SJSA1 (cell line): ENCODE measurements at places on chromosomes 7 and 10. TPM values are rescaled to one million over a fixed set of nuclear protein-coding genes. Genes with fewer than 3 reads are reported as not detected.

DNA sequence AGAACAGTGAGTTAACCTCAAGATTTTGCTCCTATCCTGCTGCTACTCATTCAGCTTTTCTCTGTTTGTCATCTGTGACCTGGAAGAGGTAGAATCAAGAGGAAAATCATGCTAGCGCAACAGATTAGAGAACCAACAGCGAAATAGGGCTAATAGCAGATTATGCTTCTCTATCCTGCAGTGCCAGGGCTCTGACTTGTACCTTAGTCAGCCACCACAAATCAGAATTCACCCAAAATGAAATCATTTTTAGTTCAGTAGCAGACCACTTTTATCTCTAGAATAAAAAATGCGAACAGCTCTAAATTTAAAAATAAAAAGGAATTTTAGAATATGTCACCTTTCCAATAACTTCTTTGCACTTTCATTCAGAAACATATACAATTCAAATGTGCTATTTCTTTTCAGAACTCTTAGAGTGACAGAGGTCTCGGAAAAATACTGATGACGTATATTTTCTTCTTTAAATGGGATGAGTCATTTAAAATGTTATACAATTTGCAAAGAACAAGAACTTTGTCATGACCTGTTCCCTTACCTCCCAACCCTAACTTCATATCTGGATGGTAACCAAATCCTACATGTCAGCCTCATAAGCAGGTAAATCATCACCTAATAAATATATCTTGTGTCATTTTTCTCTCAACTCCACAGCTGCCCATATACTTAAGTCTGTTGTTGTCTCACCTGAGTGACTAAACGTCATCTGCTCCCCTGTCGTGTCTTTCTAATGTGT is 896.4 kb downstream of the PCDH15 start:
- DNase-seq = no peak

DNA sequence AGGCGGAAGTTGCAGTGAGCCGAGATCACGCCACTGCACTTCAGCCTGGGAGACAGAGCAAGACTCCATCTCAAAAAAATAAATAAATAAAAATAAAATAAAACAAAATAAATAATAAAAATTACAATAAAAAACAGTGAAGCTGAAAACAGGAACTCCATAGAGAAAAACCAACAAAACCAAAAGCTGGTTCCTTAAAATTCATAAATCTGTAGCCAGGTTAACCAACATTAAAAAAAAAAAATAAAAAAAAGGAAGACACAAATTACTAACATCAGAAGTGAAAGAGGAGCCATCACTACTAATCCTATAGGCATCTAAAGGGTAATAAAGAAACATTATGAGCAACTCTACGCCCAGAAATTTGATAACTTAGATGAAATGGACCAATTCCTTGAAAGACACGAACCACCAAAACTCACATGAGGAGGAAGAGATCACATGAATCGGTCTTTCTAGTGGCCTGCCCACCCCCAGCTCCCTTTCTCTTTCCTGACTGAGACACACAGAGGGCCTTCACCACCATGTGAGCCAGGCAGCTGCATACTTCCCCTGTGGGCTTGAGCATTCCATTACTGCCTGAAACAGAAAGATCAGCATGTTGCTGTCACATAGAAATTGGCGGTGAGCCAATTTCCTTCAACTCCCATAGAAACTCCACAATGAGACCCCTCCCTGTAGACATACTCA is 208.7 kb downstream of the MAD1L1 start:
- no peak for DNase-seq

The PDK4 gene
- not detected in 2 replicates for total RNA-seq

DNA sequence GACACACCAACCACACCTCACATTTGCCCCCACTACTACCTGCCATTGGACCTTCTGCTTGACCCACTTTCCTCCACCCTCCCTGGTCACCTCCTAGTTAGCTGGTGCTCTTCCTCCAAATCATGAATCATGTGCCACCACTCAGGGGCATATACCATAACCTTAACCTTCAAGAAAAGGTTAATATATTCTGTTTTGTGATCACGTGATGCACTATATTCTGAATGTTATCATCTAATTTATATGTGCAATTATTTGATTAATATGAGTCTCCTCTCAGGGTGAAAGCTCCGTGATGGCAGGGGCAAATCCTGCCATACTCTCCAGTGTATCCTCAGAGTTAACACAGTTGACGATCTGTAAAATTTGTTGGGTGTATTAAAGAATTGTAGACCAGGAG is 635.5 kb downstream of the XPNPEP1 start:
- no peak for DNase-seq

The ADAP1 gene
- total RNA-seq = 3.5 TPM in 1 of 2 replicates, not detected in the other

The PRKAR2B gene
- 6.2 and 15.4 TPM in 2 replicates for total RNA-seq

GRCh38 chr7:119888251-119888650 is 384.7 kb upstream of the KCND2 start:
- DNase-seq = no peak

DNA sequence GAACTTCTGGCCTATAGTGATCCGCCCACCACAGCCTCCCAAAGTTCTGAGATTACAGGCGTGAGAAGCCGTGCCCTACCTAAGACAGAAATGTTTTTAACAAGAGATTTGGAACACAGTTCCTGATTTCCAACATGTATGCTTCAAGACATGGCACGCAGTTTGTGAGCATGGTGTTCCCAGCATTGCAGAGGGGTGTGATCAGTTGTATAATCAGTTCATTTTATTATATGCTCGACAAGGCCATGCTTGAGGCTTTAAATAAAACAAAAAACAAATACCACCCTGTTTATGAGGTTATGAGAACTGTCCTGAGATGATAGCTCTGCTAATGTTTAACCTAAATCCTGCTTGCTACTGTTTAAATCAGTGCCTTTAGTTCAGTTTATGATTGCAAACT is 60.2 kb downstream of the TASOR2 start:
- no peak for DNase-seq

DNA sequence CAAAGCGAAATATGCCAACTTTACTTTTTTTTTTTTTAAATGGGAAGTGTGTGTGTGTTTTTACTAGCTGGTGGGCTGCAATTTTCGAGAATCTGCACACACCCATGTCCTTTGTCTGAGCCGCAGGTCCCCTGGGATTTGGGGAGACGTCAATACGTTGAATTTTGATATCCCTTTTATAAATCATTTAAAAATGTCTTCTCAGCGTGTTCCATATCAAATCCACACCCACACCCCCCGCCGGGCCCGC is 404 bp upstream of the FMC1 start:
- DNase-seq = peak; percentile 95

The GJD4 gene
- total RNA-seq = 0.13 TPM in 1 of 2 replicates, not detected in the other

GRCh38 chr7:91420606-91421005 is 156.4 kb downstream of the FZD1 start:
- no peak for DNase-seq

The ZNF853 gene
- 0.08 TPM in 1 of 2 replicates, not detected in the other for total RNA-seq

- no peak for DNase-seq
Measured at GRCh38 chr10:62270020-62270419, 1.4 kb upstream of the RTKN2 start.

The AZGP1 gene
- not detected in 2 replicates for total RNA-seq

- no peak for DNase-seq
Measured at GRCh38 chr7:98562871-98563495, 54.1 kb upstream of the NPTX2 start.

The EN2 gene
- 0.11 TPM in 1 of 2 replicates, not detected in the other for total RNA-seq

DNA sequence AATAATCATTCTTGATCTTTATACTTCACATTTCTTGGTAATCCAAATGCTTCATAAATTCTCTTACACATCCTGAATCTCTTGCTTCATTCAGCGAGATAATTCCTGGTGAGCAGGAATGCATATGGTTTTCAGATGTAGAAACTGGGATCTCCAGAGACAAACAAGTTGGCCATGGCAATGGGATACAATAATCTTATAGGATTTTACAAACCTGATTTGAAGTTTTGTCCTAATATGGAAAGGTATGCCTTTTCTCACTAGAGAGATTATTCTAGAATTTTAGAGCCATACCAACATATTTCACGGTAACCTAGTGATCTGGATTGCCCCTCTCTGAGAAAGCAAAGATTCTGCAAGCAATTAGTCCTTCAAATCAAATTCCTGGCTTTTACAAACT is 13.1 kb upstream of the TRDMT1 start:
- DNase-seq = no peak

- no peak for DNase-seq
Measured at GRCh38 chr7:140611641-140612040, 29.0 kb downstream of the DENND2A start.

DNA sequence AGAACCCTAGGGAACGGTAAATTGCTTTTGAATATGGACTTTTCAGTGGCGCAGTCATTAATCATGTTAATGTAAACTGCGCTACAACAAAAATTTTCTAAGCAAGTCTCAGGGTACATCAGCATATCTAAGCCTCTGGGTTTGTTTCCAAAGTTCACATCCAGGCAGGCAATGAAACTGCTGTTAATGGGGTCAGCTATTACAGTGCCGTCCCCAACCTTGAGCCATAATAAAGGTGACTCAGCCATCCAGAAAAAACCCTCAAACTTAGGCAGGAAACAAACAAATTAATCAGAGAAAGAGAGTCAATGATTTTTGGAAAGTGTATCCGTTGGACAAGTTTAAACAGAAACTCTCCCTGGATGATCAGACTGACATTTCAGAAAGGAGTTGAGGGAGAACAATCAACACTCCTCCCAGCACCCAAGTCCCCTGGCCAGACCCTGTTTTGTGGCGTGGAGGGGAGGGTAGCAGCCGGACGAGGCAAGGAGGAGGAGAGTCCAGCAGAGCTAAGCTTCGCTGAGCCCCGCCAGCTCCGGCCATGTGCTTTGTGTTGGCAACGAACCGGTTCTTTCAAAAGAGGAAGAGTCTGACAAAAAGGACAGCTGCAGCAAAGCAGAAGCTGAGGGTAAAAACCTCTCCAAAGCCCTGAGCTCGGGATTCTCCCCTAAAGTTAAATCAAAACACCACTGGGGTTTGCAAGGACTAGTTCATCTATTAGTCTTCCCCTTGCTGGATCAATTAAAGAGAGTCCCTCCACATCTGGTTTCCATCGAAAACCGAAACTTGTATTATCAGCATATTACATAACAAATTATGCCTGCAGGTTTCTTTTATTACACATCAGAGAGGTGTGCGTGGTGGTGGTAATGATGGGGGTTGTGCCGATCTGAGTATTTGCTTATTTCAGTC is 3.6 kb downstream of the FAM53B start:
- no peak for DNase-seq

DNA sequence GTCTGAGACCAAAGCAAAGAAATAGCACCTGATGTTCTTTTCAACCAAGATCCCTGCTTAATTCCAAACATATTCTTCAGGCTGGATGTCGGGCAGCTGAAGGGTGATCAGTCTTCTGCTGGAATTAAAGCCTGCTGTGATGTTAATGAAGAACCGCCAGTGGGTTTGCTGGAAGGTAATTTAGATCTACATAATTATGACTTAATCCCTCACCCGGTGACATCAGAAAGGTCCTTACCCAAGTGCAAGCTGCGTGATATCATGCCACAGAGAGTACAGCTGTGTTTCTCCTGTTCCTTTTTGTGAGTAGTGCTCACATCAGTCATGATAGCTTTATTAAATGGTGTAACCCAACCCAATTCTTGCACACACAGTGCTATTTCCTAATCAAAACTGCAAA is 29.1 kb upstream of the LRGUK start:
- no peak for DNase-seq

The PNLIPRP3 gene
- total RNA-seq = not detected in 2 replicates

The MEPCE gene
- total RNA-seq = 18.2 and 25.6 TPM in 2 replicates

DNA sequence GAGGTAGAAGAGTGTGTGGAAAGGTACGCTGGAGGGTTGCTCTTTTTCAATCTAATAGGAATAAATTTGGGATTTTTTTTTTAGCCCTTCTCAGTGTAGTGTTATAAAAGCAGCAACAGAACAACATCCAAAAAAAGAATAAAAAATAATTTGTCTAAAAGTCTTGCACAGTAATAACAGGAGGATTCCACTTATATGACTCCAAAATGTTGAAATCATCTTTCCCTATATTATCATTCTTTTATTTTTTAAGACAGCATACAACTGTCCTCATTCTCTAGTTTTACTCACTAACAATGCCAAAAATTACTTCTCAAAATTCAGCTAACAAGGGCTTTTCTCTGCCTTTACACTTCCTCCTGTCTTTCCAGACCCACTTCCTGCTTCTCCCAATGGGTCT is 27.8 kb downstream of the IL2RA start:
- no peak for DNase-seq

The ACHE gene
- total RNA-seq = 0.16 TPM in 1 of 2 replicates, not detected in the other

GRCh38 chr7:80902716-80903308 is 16.0 kb downstream of the SEMA3C start:
- DNase-seq = no peak

DNA sequence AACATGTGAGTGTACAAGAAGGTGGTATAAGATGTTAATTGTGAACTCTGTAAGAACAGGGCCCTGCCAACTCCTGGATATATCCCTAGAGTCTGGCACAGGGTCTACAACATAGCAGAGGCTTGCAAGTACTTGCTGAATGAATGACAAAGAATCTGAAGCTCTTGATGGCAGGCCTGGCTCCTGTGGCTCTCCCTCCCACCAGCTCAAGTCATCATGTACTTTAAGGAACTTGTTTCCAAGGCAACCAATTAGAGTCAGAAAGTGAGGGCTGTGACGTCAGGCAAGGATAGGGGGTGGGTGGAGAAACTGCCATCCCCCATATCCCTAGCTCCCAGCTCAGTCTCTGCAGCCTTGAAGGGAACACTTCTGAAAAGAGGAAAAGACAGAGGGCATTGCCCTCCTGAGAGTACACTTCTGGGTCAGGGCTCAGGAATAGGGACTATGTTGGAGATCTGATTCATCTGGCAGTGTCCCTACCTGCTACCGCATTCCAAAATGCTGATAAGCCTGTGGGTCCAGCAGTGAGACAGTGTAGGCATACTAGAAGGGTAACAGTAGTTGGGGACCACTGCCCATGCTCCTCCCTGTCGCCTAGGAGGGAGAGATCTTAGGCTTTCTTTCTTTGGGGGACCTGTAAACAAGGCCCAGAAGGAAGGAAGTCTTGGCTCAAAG is 34.6 kb upstream of the BTRC start:
- DNase-seq = no peak

DNA sequence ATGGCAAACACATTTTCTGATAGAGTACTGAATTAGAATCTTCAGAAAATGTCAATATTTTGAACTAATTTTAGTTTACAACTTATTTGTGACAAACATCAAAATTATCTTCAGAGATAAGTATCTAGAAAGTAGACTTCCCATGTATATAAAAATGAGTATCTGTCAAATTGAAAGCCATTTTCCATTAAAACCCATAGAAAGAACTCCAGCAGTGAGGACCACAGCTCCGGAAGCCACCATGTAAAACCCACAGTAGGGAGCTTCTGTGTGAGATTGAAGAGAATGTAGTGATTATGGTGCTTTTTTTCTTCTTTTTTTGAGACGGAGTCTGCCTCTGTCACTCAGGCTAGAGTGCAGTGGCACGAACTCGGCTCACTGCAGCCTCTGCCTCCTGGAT is 687.0 kb downstream of the TYW1 start:
- DNase-seq = no peak

DNA sequence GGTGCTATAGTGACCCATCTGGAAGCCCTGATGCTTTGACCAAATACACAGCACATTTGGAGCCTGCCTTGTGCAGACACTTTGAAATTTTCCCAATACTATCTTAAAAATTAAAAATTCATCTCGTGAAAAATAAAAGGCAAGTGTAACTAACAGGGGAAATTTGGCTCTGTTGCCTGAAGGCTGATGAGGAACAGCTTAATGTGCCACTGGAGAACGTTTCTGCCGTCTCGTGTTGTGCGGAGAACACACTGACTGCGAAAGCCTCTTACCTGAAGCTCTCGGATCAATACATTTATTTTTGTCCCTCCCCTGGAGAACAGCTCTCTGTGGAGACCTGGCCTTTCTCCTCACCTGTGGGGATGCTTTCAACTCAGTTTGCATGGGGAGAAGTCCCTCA is 77.2 kb upstream of the CHST15 start:
- no peak for DNase-seq

- no peak for DNase-seq
Measured at GRCh38 chr7:22008087-22008486, 62.4 kb upstream of the CDCA7L start.
